Esophagus (tissue), 2 donors: ENCODE measurements at places on chromosomes 1 and 21. TPM values are rescaled to one million over a fixed set of nuclear protein-coding genes. Genes with fewer than 3 reads are reported as not detected.

NTRK1 gene
- 0.06 TPM for polyA plus RNA-seq

TTC24 gene
- polyA plus RNA-seq: not detected

DYNLT5 gene
- 0.18 TPM for polyA plus RNA-seq

COL11A1 gene
- polyA plus RNA-seq: 0.08 TPM

SELP gene
- polyA plus RNA-seq: 1.5 TPM

FDPS gene
- 190 TPM for polyA plus RNA-seq

TFF2 gene
- 0.13 TPM for polyA plus RNA-seq

LCE3E gene
- 110 TPM for polyA plus RNA-seq

PBX1 gene
- 10.5 TPM for polyA plus RNA-seq

OR2T2 gene
- polyA plus RNA-seq: not detected
